ENCODE measurements at places on chromosomes 1 and 21.

DNA sequence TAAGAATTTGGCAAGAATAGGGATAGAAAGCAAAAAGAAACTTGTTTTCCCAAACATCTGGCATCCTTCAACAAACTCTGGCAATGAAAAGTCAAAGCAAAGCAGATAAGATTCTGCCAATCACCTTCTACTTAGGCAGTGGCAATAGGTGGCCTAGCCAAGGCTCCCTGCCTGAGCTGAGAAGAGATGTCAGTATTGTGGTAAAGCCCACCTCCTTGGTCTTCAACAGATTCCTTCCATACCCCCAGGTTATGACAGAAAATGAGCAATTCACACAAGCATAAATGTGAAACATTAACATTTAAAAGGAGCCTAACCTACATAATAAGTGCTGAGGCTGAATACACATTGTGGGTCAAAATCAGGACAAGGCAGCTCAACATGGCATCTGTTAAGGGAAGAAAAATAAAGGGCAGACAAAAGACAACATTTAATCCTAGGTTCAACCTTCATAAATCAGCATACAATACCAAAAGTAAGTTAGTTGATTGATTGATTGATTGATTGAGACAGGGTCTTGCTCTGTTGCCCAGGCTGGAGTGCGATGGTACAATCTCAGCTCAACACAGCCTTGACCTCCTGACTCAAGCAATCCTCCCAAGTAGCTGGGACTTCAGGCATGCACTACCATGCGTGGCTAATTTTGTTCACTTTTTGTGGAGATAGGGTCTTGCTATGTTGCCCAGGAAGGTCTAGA is 123.1 kb downstream of the AKT3 start:
- DNase-seq, result no peak

GRCh38 chr1:89602871-89603404 is 30.0 kb upstream of the LRRC8C start:
- DNase-seq, result no peak

DNA sequence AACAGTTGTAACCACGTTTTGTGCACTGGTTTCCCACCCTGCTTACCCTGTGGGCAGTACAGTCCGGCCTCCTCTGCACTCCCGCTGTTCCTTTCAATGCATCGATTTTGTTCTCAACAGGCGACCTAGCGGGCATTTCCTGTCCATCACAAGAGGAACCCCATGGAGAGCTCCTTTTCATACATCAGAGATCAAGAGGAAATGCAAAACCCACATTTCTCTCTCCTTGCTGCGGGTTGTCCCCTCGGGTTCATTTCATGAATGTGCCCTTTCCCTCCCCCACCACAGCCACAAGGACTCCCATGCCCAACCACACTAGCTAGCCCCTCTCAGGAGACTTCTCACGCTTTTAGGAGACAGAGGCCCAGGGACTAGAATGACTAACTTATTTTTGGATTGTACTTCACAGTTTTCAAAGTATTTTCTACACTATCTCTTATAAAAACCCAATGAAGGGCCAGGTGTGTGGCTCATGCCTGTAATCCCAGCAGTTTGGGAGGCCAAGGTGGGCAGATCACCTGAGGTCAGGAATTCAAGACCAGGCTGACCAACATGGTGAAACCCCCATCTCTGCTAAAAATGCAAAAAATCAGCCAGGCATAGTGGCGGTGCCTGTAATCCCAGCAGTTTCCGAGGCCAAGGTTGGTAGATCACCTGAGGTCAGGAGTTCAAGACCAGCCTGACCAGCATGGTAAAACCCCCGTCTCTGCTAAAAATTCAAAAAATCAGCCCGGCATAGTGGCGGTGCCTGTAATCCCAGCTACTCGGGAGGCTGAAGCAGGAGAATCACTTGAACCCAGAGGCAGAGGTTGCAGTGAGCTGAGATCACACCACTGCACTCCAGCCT is 18.4 kb downstream of the ATP1A4 start:
- DNase-seq, result no peak

DNA sequence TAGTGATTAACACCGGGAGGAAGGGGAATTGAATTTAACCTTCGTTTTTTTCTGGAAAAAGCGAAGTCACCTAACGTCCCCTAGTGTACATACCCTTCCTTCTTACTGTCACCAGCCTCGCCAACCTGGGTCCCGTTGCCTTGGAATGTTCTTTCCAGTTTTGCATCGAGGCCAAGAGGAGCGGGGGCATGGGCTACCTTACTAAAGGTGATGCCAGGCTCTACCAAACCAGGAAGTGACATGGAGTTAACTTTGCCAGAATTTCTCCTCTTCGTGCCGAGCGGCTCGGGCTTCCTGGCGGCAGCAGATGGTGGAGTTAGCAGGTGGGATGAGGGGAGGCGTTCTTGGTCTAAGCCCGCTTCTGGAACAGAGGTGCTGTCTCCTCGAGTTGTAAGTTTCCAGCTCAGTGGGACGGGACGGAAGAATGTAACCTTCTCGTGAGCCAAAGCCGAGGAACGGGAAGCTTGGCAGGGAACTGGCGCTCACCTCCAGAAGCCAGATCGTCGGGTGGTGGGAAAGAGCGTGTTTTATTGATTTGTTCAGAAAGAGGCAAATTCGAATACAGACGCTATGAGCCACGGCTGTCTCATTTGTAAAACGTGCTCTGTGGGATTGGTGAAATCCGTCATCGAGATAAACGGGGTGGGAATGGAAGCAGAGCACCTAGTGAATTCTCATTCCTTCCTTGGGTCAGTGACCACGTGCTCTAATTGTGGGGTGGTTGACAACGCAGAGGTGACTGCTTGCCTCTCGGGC is 486 bp downstream of the NIPAL3 start:
- DNase-seq, result no peak

GRCh38 chr1:54546651-54547401 is 1.2 kb upstream of the ACOT11 start:
- DNase-seq, result no peak

GRCh38 chr1:55741516-55741915 is 526.4 kb upstream of the USP24 start:
- DNase-seq, result no peak

DNA sequence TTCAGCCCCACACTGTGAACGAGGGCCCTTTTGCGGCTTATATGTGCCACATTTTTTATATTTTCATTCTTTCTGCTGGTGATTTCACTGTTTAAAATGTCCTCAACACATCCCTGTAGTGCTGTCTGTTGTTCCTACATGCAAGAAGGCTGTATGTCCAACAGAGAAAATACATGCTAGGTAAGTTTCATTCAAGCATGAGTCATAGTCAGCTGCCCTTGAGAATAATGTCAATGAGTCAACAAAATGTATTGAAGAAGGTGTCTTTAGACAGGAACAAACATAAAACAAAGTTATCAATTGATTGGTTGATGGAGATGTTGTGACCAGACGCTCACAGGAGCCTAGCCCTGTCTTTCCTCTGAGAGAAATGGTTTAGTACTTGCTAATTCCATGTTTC is 553.4 kb downstream of the PLPP3 start:
- DNase-seq, result no peak

GRCh38 chr1:41580520-41581172 is 96.2 kb upstream of the EDN2 start:
- no peak for DNase-seq

GRCh38 chr1:210467440-210468043 is 138.8 kb downstream of the HHAT start:
- peak; percentile 21 for DNase-seq

DNA sequence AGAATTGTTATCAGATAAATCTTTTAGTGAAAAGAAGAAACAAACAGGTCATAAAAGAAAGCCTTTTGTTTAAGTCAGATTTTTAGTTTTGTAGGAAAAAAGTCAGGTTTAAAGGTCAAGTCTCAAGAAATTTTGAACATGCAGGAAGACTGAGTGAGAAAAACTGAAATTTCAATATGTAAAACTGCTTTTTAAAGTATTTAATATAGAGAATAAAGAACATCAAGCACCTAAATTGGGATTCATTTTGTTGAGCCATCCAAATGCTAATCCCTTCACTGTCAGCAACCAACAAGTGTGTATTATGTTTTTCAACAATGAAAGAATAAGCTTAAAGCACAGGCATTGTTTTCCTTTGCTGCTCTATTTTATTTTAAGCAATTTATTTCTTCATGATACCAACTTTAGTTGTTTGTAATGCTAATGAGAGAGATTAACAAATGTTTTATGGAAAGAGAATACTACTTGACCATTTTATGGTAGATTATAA is 114.9 kb upstream of the SERTAD4 start:
- DNase-seq, result no peak

DNA sequence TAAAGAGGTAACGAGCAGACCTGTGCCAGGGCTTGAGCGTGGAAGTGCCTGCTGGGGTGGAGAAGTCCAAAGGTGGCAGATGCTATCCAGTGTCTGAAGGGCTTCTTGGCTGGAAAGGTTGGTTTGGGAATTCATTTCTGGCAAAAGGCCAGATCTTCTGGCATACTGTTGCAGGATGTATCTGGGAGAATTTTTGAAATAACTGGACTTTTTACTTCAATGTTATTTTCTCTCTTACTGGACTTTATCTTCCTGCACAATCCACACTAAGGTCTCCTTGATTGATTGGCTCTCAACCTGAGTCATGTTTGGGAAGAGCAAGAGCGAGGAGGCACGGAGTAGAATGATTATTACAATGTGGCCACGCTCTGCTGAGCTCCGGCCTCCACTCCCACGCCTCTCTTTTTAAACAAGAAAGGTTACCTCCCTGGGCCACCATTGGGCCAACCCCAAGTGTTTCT is 278.4 kb downstream of the TM2D1 start:
- DNase-seq, result no peak
